ENCODE measurements at places on chromosomes 6 and 20.

- no peak for DNase-seq
These were observed 142.8 kb upstream of the PTPRK start for GRCh38 chr6:128663238-128663637.

- no peak for DNase-seq
These were observed 29.9 kb upstream of the PKHD1 start for GRCh38 chr6:52117352-52117751.

DNA sequence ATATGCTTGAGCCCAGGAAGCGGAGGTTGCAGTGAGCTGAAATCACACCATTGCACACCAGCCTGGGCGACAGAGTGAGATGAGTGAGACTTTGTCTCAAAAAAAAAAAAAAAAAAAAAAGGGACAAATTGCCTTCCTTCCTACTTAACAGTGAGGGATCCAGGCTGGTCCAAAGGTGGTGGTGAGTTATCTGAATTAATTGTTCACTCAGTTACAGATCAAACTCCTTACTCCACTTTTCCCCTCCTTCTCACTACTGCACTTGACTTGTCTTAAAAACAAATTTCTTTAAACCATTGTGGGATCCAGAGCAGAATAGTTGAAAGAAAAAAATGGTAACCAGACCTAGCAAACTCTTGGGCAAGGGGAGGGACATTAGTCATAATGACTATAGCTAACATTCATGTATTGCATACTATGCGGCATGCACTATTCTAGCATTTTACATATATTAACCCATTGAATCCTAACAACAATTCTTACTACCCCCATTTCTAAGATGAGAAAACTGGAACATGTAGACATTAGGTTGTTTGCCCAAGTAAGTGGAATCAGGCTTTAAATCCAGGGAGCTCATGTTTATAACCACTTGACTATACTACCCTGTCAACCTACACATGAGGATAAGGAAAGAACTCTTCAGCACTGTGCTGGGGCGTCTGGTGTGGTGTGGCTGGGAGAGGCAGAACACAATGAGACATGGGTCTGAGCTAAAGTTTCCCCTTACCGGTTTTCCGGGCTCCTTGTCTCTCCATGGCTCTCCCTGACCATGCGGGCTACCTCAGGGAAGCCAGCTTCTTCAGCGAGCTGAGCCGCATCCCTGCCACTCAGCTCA, 1.5 kb downstream of the GPANK1 start:
- no peak for DNase-seq

- no peak for DNase-seq
These were observed 55.5 kb downstream of the TRAF3IP2 start for GRCh38 chr6:111550195-111550594.
